Panc1 (cell line): ENCODE measurements at places on chromosomes 5 and 9.
A peak's percentile ranks its signal among the peaks of the same experiment; 100 is the strongest.

GRCh38 chr5:145347026-145347616, 488.0 kb downstream of the PRELID2 start:
- no peak for DNase-seq
- H3K27ac ChIP-seq = no peak overlapping the region
- H3K4me1 ChIP-seq = no peaks in the 10 kb centered on the region
- no peaks in the 10 kb centered on the region for H3K36me3 ChIP-seq

DNA sequence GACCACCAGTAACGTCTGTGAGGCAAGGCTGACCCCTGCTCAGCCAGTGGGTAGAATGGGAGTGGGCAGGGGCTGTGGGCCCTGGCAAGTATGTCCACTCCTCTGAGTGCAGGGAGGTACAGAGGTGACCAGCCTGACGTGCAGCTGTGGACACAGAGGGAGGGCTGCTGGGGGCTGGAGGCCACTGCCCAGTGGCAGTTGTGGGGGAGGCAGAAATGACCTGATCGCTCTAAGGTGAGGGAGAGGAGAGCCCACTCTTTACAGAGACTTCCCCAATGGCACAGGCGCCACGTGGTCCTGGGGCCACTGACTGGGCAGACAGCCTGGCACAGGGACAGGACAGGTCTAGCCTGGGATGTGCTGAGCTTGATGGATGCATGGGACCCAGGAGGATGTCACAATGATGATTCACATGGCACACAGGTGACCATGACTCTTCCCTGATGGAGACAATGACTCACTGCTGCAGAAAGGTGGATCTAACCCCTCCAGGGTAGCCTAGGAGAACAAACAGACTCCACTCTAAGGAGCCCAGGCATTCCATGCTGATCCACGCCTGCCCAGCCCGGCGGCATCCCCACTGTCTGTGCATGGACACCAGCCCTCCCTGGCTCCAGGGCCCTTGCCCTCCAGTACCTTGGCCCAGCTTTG, 7.7 kb downstream of the LPCAT1 start:
- peaks cover 14% of the 10 kb centered on the region for H3K4me1 ChIP-seq
- DNase-seq = peak; percentile 99
- peaks cover 5% of the 10 kb centered on the region; the same call in 1 of the 2 replicates for H3K36me3 ChIP-seq
- no peak overlapping the region for H3K4me3 ChIP-seq

DNA sequence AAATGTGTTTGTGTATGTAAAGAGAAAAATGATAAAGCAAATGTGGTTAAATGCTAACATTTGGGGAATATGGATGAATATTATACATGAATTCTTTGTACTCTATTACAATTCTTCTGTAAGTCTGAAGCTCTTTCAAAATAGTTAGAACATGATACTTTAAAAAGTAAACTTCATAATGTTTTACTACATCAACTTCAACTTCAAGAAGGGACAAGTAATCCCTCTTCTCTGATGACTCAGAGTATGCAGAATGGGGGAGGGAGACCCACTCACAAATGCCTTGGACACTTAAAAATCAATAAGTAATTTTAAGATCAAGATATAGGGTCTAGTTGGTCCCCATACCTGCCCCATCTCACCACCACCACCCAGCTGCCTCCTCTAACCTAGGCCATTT, 162.4 kb downstream of the ESM1 start:
- DNase-seq = no peak
- no peaks in the 10 kb centered on the region for H3K27me3 ChIP-seq
- no peak overlapping the region for H3K27ac ChIP-seq
- no peaks in the 10 kb centered on the region for H3K4me1 ChIP-seq

DNA sequence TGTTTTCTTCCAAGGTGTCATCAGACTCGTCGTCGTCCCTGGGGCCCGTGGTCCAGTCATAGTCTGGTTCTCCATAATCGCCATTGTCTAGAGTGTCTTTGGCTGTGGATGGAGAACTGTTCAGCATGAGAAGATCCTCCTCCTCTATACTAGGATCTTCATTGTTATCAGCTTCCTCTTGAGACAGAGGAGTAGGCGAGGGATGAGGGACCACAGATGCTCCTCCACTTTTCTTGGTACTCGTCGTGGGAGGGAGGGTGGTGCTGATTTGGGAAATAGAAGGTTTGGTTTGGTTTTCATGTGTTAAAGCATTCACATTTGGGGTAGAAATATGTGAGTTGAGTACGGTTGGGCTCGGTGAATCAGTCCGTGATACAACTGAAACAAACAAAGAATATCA, 8.8 kb downstream of the C5orf15 start:
- H3K27ac ChIP-seq = no peak overlapping the region
- no peaks in the 10 kb centered on the region for H3K4me1 ChIP-seq
- no peaks in the 10 kb centered on the region for H3K27me3 ChIP-seq
- H3K36me3 ChIP-seq = peaks cover 11% of the 10 kb centered on the region
